Stimulated activated CD4-positive, alpha-beta T cell treated with anti-CD3 and anti-CD28 coated beads, Interleukin-1b, Interleukin-23, amount 100 ng/mL, for 1 hour (primary cell): ENCODE measurements at places on chromosomes 11 and 22.

GRCh38 chr11:121293288-121293594 is 670 bp downstream of the SC5D start:
- DNase-seq, result no peak

DNA sequence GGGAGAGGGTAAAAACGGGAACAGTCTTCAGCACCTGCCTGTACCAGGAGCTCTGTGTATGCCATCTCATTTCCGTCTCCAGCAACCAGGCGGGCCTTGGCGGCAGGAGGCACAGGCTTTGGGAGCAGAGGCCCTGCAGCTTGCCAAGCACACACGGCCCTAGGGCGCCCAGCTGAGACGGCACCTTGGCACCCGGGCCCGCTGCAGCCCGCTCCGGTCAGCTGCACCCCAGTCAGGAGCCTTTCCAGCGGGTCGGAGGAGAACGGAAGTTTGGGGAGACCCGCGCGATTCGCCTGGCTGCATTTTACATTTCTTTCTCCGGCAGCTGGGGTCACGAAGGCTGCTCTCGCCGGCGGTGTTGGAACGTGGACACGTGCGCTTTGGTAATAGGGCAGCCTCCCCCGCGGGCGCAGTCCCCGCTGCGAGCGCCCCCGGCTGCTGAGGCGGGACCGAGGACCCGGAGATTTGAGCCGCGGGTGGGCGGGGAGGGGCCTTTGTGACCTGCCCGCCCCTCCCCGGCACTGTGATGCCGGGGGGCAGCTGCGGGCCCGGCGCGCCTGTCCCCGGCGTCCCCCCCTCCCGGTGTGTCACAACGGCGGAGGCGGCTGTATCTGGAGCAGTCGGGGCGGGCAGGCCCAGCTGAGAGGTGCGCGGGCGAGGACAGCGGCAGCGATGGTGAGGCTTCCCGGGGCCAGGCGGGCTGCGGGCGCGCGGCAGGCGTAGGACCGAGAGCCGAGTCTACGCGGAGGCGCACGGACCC is at the start of gene TUBA8:
TSS of gene TUBA8 (plus strand) at position 616 of the 760 bp plus-strand sequence. CDS start at position 673, 57 bp downstream.
- peak; percentile 18 for DNase-seq

- DNase-seq, result no peak
Observed at GRCh38 chr22:37982938-37983859, 1.2 kb downstream of the SOX10 start.

DNA sequence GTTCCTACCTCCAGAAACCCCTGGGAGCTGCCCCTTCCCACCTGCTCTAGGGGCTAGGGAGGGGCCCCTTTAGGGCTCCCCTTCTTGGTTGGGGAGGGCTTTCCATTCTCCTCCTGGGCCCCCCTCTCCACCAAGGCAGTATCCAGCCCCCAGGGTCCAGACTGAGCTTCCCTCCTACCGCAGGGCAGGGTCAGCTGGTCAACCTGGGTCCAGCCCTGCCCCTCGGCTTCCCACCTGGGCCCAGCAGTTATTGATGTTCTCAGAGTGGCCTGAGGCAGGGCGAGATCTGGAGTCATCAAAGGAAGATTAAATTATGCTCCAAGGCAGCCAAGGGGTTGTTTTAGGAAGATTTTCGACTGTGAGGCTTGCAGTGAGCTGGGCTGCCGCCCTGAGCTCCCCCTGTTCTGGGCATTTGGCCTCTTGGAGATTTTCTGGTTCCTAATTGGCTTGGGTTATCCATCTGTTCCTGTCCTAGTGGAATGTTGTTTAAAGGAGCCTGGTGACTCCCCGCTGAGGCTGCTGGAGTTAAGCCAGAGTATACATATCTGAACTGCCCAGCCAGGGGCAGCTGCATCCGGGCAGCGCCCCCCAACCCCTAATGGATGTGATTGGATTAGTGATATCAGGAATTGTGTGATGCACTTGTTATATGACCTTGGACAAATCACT is 1.8 kb upstream of the SLC22A8 start:
- no peak for DNase-seq

GRCh38 chr11:44659641-44660040 is 67.1 kb upstream of the TSPAN18 start:
- no peak for DNase-seq
